ENCODE measurements at places on chromosomes 7 and 10.

DNA sequence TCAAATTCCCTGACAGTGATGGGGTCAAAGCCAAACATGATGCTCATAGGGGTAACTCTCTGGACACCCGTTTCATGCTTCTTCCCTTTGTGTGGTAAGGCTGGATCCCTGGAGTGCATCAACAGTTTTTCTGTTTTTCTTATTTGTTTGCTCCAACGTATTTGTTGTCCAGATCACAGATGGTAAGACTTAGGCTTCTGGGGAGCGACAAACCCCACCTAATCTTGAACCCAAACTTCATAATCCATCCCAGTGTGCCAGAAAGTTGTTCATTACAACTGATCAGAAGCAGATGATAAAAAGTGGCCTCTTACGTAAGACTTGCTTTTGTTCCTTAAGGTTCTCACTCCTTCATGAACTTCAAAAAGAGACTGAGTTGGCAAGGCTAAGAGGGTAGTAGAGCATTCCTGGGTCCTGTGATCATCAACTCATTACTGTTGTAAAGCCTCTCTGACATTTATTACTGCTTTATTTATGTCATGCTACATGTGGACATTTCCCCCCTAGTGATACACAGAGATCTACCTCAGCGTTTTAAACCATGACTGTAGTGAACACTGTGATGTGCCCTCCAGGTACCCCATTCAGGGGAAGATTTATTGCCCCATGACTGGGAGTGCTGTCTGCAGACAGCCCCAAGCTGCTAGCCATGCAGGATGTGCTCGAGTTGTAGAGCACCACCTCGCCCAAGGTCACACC, 125.6 kb downstream of the CCDC71L start:
- DNase-seq: no peak

DNA sequence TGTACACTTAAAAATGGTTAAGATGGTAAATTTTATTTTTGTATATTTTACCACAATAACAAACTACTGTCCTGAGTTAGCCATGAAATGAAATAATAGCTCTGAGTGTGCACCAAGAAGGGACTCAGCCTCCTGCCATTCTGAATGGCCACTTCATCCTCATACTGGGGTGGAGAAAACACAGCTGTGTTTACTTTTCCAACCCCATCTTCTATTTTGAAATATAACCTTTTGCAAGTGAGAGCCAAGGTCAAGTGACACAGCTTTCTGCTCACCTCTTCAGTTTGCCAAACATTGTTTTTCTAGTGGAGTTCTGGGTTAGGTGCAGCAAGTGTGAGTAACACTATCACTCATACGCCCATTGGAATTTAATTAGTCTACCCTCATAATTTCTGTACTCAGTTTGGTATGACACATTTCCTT, 107.4 kb upstream of the GLCCI1 start:
- DNase-seq: no peak

GRCh38 chr10:131233611-131234258, 77.8 kb downstream of the TCERG1L start:
- no peak for DNase-seq

DNA sequence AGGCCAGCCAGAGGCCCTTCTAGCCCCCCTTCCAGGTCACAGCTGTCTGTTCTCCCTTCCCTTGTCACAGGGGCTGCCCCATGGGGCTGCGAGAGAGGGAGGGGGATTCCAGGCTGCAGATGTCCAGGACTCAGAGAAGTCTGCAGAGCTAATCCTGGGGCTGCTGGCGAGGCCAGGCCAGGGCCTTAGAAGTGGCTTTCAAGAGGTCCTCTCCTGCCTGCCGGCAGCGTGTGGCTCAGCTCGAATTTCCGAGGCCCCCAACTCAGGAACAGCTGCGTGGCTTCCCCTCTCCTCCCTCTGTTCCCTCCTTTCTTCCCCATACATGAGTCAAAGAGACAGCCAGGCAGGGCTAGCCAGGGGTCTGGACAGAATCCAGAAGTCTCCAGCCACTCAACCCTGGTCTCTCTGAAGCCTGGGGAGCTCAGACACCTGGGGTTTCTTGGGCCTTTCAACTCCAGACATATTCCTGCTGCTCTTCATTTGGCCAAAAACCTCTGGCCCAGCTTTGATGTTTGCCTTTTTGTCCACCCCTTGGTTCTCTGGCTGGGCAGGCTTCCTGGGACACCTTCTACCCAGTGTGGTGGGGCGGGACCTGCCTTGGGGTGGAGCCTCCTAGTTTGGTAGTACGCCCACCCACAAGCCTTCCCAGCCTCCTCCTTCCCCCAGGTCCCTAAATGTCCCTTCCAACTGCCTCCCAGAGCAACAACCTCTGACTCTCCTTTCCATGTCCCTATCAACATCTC, 21.8 kb upstream of the EIF5AL1 start:
- no peak for DNase-seq

DNA sequence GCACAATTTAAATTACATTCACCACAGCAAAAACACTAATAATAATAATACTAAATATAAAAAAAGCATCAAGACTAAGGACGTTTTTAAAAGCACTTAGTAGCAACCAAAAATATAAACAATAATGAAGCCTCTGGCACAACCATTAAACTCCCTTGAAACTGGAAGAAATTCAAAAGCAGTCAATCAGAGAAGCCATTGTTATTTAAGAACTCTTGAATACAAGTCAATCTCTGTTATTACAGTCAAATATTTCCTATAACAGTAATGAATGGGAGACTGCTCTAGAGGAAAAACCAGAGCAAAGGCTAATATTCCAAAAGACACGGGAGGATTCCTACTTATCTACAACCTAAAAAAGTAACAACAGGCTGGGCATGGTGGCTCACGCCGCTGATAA, 164.2 kb downstream of the KMT2E start:
- no peak for DNase-seq

GRCh38 chr10:80477813-80478212, 23.7 kb downstream of the TSPAN14 start:
- DNase-seq: peak; percentile 93

DNA sequence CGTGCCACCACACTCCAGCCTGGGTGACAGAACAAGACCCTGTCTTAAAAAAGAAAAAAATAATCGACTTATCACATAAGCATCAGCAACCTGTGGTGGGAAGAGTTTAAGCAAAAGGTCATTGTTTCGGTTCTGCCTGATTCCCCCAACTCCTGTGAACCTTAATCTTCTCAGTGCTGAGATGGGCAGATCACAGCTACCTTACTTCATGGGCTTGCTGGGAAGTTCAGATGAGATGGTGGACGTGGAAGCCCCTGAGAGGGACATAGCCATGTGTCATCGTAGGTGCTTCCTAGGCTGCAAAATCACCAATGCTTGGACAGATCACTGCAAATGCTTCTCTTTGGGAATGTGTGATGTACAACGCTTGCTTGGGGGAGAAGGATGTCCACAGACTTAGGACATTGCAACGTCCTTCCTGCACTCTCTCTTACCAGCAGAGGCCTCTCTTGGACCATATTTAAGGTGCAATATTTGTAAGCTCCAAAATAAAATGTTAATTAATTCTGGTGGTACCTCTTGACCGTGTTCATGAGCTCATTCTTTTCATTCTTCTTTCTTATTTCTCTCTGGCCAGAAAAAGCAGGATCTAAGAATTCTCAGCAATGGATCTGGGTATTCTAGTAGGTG, 8.6 kb downstream of the GJD4 start:
- DNase-seq: no peak

DNA sequence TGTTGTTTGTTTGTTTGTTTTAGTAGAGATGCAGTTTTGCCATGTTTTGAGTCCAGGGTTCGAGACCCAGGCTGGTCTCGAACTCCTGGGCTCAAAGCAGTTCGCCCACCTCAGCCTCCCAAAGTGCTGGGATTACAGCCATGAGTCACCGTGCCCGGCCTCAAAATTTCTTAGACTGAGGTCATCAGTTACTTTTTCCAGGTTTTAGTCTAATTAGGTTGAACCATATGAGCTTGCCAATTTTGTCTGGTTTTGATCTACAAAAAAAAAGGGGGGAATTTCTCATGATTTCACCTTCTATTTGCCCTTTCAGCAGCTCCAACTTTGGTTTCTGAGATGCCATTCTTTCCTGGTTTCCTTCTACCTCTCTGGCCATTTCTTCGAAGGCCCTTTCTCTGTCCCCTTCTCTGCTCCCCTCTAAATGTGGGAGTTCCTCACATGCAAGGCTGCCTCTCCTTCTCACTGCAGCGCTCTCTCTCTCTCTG, 5.5 kb downstream of the CUEDC2 start:
- no peak for DNase-seq

GRCh38 chr7:77752016-77752415, 46.2 kb downstream of the TMEM60 start:
- DNase-seq: peak; percentile 84

- DNase-seq: no peak
Observed at GRCh38 chr10:101643546-101643945, 51.4 kb downstream of the FBXW4 start.

DNA sequence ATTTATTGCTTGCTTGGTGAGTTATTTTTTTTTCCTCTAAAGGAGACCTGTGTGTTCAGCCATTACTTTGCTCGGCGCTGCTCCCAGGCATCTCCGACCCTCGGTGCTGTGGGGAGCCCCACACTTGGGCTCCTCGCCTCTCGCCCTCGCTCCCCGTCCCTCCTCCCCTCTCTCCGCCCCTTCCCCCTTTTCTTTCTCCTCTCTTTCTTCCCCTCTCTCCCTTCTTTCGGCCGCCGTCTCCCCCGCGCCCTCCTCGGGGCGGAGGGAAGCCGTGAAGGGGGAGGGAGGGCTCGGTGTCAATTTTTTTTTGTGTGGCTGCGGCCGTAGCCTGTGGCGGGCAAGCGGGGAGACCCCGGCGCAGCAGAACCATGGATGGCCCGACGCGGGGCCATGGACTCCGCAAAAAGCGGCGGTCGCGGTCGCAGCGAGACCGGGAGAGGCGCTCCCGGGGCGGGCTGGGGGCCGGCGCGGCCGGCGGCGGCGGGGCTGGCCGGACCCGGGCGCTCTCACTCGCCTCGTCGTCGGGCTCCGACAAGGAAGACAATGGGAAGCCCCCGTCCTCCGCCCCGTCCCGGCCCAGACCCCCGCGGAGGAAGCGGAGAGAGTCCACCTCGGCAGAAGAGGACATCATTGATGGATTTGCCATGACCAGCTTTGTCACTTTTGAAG, 1.1 kb downstream of the AUTS2 start:
- no peak for DNase-seq

GRCh38 chr10:13396369-13396768, 48.3 kb upstream of the SEPHS1 start:
- no peak for DNase-seq

- no peak for DNase-seq
Observed at GRCh38 chr10:72276013-72276387, 2.3 kb downstream of the DDIT4 start.

DNA sequence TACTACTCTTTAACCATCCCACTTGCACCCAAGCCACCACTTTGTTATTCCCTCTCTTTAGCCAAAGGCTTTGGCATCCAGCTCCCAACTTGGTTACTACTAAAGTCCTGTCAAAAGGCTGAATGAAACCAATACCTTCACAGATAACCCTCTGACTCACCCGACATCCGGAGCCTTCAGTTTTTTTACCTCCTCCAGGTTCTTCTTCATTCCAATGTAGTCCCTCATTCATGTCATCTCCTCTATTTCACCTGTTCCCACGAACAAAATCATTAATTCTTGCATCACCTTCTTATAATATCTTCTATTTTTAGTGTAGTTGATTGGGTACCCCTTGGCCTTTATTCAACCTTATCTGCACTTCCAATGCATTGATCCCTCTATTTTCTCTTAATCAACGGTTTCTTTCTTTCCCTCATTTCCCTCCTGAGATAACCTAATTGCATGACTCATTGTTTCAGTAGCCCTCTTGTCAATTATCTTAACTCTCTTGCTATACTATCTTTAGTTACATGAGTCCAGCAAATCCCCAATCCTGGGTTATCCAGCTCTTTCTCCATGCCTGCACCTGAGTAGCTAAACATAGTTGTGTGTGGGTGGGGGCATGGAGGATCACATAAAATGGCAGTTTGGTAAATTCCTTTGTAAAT, 87.2 kb upstream of the COL1A2 start:
- DNase-seq: no peak

DNA sequence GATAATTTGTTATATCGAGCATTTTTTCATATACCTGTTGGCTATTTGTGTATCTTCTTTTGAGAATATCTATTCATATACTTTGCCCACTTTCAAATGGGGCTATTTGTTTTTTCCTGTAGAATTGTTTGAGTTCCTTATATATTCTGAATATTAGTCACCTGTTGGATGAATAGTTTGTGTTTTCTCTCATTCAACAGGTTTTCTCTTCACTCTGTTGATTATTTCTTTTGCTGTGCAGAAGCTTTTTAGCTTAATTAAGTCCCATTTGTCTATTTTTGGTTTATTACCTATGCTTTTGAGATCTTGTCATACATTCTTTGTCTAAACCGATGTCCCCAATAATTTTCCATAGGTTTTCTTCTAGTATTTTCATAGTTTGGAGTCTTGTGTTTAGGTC, 65.3 kb downstream of the VTI1A start:
- DNase-seq: no peak

- no peak for DNase-seq
Observed at GRCh38 chr7:87480386-87480785, 4.9 kb upstream of the ABCB4 start.

DNA sequence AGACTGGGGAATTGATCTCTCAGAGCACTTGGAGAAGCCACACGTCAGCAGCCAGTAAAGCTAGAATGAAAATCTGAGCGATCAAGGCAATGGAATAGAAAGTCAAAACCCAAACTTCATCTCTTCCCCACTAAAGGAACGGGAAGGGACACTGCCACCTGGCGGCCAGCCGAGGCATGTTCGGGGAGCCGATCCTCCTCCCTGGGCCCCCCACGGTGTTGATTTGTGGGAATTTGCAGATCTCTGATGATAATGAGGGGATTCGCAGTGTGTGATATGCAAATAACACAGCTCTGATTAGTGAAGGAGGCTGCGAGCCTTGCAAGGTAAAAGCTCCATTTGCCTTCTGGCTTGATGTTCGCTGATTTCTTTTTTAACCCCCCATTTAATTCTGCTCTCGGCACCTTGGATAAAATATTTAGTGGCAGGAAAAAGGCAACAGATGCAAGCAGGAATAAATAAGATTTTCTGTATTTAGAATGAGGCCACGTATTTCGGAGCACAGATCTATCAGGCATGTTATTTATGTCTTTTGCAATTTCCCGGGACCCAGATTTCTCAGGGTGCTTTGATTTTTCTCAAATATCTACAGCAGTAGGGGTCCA, 258.6 kb downstream of the PAXIP1 start:
- no peak for DNase-seq

- DNase-seq: no peak
Observed at GRCh38 chr7:19101909-19102308, 15.5 kb downstream of the TWIST1 start.

DNA sequence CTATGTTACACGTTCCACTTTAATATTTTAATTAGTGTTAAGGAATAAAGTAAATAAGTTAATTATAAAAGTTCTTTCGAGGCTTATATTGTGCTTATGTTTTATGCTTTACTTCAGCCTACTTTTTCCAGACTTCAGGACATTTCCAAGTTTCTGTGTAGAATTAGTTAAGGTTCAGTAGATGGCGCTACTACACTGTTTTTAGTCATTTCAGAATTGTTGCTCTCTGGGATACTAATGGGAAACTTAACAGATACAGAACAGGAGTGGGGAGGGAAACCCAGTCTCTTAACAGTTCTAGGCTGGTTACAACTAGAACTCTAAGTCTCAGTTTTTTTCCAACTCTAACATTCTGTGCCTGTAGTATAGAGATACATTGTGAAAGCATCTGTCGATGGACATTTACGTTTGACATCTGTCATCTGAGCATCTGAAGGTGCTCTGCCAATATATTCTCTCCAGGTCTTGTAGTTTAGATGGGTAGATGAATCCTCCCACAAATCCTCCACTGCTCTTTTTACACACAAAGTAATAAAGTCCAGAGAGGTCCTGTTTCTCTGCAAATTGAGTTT, 56.8 kb upstream of the FAM171A1 start:
- no peak for DNase-seq

All from inflammatory macrophage treated with lipopolysaccharide for 1 hour (primary cell).